NCI-H1694 treated with DMSO at 0.1 percent for 48 hours (cell line): ENCODE measurements at places on chromosomes 3 and 15.

DNA sequence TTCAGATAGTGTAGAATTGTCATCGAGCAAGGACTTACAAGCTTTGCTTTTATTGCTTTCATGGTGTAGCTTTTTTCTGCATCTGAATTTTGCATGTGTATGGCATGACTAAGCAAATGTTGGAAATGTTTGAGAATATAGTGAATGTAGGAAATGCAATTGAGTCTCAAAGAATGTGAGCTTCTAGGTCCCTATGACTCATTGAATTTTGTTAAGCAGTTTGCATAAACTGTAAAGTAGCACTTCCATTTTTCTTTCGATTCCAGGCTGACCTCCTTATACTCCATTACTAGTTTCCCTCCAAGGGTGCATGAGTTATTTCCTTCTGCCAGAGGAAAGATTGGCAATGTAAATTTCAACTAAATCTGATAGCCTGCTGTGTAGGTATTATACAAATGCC, 619.2 kb downstream of the DIPK2A start:
- no peak for DNase-seq

DNA sequence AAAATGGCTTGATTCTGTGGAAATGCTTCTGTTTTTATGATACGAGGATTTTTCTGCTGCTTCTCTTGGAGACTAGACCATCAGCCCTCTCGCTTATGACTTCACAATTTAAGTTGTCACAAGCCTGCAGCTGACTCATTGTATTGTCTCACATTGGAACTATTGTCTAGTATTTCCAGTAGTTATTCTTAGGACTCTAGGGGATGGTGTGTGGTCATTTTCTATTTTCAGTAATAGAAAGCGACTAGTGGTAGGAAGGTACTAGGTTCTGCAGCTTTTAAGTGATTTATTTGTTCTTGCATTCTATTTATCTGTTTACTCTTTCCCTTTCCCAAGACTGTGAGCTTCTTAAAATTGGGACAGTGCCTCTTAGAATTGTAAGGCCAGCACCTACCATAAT, 66.3 kb upstream of the CRTC3 start:
- no peak for DNase-seq

- DNase-seq, result no peak
Measured at GRCh38 chr3:23701716-23702597, 103.8 kb upstream of the UBE2E1 start.

DNA sequence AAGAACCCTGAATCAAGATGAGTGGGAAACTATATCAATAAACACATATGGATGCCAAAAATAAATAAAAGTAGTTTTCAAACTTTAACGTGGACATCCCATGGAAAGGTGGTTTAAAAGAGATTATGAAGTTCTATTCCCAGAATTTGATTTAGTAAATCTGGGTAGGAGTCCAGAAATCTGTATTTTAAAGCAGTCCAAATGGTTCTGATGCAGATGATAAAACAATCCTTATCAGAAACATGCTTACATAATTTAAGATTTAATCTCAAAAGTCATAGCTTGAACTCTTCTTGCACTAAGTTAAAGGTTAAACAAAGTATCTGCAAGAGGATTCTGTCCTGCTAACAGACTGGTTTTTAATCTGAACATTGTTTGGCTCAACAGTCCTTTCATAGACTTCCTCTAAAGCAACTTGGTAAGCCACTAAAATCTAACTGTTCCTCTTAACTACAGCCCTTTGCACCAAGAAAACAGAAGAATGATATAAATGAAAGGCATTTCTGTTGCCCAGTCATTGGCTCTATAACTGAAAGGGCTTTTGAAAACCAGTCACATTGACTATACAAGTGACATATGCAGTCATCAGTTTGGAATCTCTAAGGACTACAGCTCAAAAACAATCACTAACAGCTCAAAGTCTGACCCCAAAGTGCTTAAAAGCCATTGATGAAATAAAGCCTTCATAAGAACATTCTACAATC, 23.4 kb upstream of the MAP4 start:
- no peak for DNase-seq

DNA sequence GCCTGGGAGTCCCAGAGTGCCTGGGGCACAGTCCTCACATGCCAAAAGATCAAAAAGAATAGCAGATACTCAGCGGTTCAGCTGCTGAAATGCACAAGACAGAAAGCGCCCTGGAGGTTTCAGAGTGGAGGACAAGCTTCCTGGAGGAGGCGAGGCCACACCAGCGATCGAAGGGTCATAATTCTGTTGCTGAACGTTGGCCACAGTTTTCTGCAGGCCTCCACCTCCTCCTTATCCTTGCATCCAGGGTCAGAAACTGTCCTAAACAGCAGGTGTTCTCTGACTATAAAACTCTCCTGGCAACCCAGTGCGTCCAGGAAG, 220.3 kb upstream of the LINGO1 start:
- DNase-seq, result no peak

GRCh38 chr3:197782230-197782629, 8.8 kb upstream of the LRCH3 start:
- no peak for DNase-seq

GRCh38 chr3:32106929-32107362, 526 bp downstream of the GPD1L start:
- no peak for DNase-seq

- no peak for DNase-seq
Measured at GRCh38 chr3:194555175-194556062, 68.6 kb upstream of the ATP13A3 start.

- DNase-seq, result no peak
Measured at GRCh38 chr3:131421301-131421700, 39.7 kb downstream of the NUDT16 start.

DNA sequence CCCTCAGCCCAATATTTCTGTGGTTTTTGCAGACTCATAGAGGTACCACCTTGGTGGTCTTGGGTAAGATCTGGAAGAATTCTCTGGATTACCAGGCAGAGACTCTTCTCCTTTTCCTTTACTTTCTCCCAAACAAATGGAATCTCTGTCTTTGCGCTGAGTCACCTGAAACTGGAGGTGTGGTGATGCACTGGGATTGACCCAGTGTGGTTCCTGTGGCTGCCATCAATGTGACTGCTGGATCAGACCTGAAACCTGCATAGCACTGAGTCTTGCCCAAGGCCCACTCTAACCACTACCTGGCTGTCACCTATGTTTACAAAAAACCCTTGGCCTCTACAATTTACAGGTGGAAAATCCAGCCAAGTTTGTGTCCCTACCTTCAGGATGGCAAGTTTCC, 295.3 kb downstream of the RBMS3 start:
- DNase-seq, result no peak

GRCh38 chr3:171526869-171527268, 66.7 kb upstream of the TNIK start:
- no peak for DNase-seq

DNA sequence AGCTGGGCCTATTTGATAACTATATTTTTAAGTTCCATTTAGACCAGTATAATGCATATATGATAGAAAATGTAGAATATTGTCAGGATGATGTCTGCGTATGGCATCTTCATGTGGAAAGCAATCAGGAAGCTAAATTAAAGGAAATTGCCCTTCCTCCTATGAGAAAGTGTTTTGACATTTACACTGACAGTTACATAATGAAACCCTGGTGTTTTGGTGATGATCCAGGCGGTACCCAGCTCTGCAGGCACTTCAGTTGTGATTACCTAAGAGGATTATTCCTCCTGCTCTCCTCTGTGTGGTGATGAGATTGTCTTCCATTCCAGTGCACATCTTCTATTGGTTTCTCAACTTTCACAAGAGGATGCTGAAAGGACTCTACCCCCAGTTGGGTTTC, 126.5 kb upstream of the MITF start:
- no peak for DNase-seq

DNA sequence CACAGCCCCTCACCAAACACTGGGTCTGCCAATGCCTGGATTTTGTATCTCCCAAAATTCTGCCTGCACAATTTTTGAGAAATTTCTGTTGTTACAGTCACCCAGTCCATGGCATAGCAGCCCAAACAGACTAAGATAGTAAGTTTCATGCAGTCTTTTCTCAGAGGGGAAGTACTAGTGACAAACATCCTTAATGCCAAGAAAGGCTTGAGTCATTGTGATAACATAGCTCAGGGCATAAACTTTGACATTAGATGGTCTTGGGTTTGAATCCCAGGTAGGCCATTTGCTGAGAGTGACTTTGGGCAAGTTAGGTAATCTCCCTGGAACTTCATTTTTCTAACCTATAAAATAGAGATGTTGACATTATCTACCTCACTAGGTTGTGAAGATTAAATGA, 36.1 kb upstream of the PFN2 start:
- no peak for DNase-seq

DNA sequence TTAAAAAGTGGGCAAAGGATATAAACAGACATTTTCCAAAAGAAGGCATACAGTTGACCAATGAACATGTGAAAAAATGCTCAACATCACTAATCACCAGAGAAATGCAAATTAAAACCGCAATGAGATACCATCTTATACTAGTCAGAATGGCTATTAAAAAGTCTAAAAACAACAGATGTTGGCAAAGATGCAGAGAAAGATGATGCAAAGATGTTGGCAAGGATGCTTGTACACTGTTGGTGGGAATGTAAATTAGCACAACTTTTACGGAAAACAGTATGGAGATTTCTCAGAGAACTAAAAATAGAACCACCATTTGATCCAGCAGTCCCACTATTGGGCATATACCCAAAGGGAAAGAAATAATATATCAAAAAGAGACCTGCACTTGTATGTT, 53.5 kb downstream of the TLNRD1 start:
- no peak for DNase-seq

DNA sequence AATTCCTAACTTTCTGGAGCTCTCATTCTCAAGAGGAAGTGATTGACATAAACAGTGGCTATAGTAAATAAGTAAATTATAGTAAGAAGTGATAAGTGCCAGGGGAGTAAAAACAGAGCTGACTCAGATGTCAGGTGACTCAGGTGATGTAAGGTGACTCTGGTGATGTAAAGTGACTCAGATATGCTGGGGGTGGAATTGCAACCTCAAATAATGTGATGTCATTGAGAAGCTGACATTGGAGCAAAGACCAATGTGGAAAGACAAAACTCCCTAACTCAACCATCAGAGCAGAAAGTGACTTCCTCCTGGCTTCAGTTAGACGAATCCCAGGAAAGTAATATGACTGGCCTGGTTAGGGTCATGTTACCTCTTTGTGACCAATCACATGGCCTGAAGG, 144.2 kb upstream of the SNTN start:
- no peak for DNase-seq
